ENCODE measurements at places on chromosomes 7 and 10.

DNA sequence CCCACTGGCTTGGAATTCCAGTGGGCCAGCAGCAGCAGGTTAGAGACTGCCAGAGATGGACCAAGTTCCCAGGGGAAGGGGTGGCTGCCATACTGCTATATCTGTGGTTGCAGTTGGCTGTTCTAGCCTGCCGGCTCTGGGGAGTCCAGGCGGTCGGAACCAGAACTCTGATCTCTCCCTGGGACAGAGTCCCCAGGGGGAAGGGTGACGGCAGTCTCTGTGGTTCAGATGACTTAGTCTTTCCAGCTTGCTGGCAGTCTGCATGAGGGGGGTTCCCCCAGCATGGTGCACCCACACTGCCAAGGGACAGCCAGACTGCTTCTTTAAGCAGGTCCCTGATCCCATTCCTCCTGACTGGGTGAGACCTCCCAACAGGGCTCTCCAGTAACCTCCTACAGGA is 82.5 kb downstream of the C10orf90 start:
- DNase-seq = no peak

DNA sequence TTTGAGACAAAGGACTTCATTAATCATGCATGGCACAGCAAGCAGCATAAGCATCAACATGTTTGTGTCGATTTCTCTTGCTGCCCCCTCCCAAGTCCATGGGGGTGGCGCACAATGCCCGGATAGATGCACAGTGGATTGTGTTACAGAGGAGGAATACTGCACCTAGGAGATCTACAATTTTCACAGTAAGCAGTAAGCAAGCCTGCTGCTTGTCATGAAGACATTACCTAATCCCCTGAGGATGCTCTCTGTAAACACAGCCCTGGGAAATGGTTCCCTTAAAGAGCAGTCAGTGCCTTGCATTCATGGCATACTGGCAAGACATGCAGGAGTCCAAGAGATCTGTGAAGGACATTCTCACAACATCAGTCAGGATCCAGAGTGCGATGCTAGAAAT is 137.7 kb downstream of the ETV1 start:
- no peak for DNase-seq

GRCh38 chr7:129689995-129690581 is 78.6 kb downstream of the NRF1 start:
- DNase-seq = no peak

- DNase-seq = no peak
Measured at GRCh38 chr7:117113871-117114270, 160.6 kb downstream of the ST7 start.

- no peak for DNase-seq
Measured at GRCh38 chr10:4391683-4392082, 434.3 kb upstream of the AKR1E2 start.

DNA sequence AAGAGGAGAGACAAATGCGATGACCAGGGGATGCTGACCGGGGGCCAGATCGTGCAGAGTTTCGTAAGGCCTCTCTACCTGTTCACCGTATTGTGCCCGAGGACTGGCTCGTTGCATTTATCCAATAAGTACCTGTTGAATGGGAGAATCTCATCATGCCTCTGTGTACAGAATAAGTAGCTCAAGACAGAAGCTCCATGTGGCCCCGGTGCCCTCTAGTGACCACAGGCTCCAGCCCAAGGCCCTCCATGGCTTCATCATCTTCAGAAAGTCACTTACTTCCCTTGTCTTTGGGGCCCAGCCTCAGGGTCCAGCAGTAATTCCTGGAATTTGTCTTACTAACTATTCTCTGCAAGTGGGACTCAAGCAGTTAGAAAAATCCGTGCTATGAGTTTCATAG is 151.0 kb downstream of the CHN2 start:
- no peak for DNase-seq

DNA sequence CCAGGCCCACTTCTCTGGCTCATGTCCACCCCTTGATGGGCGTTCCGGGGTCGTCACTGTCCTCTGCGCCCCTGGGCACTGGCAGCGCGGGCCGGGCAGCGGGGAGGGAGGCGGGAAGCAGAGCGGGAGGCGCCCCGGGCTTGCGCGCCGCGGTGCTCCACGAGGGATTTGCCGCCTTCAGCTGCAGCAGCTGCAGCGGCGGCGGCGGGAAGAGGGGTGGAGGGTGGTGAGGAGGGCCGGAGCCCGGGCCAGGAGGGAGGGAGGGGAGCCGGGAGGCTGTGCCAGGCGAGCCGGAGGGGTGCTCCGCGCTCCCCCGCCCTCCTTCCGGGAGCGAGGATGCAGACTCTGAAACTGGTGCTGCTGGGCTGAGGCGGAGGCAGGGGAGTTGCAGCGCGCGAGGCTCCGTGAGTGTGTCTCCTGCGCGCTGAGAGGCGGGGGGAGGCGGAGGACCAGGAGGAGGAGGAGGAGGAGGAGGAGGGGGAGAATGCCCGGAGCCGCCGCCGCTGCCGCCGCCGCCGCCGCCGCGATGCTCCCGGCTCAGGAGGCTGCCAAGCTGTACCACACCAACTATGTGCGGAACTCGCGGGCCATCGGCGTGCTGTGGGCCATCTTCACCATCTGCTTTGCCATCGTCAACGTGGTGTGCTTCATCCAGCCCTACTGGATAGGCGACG is at the start of gene LHFPL3:
LHFPL3 (plus strand) TSS at position 308 of the 674 bp plus-strand sequence.
- no peak for DNase-seq

GRCh38 chr10:131576341-131577177 is 265.0 kb upstream of the TCERG1L start:
- no peak for DNase-seq

DNA sequence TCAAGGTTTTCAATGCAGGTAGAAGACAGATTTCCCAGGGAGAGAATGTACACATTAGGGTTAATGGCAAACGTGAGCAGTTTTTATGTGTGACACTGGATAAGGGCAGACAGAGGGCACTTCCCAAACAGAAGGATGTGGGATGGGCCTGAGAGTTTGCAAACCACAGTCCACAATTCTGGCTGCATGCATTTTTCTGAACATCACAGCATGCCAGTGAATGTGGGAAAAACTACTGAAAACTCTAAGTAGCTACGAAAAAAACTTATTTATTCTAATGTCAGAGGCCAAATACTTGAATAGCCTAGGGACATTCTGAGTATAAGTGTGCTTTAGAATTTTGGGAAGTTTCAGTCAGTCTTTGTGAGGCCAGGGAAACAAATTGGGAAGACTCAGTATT is 145.9 kb downstream of the NRCAM start:
- DNase-seq = no peak

DNA sequence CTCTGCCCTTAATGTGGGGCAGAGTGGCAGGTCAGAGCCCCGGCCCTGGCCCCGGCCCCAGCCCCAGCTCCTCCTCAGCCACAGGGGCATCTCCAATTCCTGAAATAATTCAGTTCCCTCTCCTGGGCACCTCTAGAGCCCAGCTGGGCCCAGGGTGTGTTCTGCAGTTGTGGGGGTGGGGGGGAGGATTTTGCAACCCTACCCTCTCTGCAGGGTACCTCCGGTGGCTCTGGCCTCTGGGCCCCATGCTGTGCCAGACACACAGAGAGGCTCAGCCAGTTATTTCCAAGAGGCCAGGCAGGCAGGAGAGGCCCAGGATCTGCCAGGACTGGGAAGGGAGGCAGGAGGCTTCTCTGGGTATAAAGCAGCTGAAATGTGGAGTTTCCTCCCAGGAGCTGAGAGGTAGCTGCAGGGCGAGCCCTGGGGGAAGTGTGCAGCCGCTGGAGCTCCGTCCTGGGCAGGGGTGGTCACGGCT is 47.9 kb downstream of the PWWP2B start:
- DNase-seq = no peak

DNA sequence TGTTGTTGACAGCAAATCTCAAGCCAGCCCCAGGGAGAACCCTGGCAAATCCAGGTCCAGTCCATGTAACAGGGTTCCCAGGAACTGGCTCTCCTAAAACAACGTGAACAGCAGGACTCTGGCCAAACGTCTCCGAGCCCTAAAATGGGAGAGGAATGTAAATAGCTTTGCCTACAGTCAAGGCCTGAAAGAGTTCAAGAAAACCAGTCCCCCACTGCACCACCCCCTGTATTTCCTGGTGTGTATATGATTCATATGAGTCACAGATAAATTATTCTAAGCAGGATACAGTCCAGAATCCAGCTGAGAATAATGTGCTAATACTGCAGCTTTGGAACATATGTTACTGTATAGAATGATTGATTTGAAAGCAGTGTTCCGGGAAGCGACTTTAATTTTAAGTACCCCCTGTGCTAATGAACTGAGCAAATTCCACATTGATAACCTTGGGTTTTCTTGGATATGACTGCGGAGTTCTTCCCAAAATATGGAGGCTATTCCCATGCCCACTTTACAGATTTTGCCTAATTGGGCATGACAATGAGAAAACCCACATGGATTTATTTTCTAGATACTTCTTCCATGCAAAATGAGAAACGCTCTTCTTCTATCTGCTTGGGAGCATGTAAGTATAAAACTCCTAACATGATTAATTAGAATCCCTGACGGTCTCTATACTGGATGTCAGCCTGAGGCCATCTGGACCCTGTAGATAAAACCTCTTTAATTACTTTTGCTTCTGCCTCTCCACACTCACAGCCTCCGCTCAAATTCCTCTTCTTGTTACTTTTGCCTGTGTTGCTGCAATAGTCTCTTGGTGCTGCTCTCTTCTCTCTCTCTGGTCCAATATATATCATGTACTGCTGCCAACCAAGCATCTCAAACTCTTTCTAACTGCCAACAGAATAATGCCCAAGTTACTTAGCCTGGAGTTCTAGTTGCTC is 50.2 kb downstream of the LAMB4 start:
- no peak for DNase-seq

DNA sequence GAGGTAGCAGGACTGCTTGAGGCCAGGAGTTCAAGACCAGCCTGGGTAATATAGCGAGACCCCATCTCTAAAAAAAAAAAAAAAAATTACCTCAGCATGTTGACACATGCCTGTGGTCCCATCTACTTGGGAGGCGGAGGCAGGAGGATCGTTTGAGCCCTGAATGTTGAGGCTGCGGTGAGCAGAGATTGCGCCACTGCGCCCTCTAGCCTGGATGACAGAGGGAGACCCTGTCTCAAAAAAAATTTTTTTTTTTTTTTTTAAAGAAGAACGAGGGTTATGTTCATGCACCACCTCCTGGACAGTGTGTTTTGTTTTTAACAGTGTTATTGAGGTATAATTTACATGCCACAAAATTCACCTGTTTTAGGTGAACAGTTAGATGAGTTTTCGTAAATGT is 51.1 kb upstream of the SEPHS1 start:
- DNase-seq = no peak

DNA sequence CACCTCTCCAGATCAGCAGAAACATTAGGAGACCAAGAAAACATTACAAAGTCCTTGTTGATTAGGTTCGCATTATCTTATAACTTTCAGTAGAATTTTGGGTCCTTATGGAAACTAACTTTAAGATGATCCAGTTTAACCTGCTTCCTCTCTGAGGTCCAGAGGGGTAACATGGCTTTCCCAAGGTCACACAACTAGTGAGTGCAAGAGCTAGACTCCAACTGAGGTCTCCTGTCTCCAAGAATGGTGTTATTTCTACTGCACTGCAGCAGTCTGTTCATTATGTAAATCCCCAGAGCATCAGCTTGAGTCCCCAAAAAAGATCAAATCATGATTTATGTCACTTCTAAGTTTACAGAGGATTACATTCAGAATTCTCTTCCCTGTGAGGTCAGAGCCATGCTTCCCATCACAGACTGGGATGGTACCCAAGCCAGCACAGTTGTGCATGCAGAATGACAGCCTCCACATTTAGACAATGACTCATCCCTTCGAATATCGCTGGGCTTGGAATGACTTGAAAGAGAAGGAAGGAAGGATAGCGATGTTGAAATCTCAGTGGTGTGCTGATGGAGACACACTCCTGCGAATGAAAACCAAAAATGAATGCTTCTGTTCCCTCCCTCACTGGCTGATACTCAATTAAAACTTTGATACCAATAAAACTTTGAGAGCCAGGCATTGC is 163.1 kb upstream of the PLXNA4 start:
- no peak for DNase-seq

DNA sequence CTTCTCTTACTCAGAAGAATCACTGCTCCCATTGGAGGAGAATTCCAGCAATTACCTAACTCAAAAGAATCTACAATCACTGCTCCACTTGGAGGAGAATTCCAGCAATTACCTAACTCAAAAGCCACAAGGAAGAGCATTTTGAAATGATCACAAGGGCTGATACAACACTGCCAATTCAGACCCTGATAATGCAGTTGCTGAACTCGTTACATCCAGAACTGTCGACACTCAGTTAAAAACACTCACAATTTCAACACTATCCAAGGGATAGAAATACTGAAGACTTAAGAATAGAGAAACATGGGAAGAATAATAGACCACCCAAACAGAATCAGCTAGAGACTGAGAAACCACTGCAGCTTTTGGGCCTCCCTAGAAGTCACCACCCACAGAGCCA is 27.8 kb downstream of the AFAP1L2 start:
- DNase-seq = no peak

DNA sequence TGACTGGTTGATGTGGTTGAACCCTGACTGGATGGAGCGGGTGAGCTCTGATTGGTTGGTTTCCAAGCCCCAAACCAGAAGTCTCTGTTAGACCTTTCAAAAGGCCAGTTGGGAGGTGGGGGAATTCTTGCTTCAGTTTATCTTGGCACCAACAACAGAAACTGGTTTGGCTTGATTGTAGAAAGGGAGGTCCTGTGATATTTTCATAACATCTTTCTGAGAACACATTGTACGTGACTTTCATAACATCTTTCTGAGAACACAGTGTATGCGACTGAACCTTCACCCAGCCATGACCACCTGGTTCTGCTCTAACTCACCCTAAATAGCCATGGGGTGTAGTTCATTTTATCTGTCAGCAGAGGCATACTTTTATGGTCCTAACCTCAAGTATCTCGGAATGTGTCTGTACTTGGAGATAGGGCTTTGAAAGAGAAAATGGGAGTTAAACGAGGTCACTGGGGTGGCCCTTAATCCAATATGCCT is 88.3 kb downstream of the GALNT17 start:
- DNase-seq = no peak

DNA sequence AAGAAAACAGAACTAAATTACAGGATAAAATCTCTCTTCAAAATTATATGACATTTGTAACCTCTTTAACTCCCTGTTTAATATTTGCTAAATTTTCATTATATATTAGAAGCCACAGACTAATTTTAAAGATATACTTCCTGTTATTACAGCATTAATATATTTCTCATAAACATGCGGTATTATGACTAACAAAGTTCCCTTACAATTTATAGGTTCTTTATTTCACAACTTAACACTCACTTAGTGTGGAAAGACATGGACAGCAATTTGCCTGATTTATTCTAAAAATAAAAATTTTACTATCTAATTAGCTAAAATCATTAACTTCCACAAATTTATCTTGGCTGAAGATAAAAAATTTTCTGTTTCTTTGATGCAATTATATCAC is 29.0 kb downstream of the CTNNA3 start:
- no peak for DNase-seq

DNA sequence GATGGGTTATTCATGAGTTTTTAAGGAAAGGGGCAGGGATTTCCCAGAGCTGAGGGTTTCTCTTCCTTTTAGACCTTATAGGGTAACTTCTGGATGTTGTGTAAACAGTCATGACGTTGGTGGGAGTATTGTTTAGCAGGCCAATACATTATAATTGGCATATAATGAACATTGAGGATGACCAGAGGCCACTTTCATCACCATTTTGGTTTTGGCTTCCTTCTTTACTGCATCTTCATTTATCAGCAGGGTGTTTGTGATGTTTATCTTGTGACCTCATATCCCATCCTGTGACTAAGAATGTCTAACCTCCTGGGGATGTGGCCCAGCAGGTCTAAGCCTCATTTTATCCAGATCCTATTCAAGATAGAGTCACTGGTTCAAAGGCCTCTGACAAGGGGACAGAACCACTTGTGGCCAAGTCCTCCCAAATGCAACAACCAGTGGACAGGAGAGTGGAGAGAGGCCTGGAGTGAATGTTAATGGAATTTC is 77.3 kb upstream of the RPA3 start:
- DNase-seq = no peak
